ENCODE measurements at places on chromosomes 3 and 15.
A peak's percentile ranks its signal among the peaks of the same experiment; 100 is the strongest.

- no peak for DNase-seq
These were observed 52.5 kb downstream of the IFT80 start for GRCh38 chr3:160346511-160346910.

GRCh38 chr3:12301513-12301912 lies 12.6 kb downstream of the PPARG start:
- no peak for DNase-seq

DNA sequence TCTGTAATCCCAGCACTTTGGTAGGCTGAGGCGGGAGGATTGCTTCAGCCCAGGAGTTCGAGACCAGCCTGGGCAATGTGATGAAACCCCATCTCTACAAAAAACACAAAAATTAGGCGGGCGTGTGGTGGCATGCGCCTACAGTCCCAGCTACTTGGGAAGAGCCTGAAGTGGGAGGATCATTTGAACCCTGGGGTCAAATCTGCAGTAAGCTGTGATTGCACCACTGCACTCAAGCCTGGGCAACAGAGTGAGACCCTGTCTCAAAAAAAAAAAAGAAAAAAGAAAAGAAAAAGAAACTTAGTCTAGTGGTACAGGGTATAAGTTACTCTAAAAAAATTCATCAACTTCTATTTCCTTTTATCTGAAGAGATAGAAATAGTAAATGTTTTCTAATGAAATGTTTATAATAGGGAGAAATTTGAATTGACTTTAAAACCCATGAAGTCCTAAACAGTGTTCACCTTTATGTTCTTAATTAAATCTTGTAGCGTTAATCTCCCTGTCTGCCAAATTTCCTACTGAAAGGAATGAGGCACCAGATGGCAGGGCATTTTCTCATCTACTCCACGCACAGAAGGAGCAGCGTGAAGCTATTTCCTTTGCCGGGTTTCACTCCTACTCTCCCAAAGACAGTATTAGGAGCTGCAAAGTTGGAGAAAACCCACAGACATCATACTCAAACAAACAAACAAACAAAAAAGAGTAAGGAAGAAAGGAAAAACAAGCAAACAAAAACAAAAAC lies 1.9 kb downstream of the PCLAF start:
- DNase-seq, result no peak

DNA sequence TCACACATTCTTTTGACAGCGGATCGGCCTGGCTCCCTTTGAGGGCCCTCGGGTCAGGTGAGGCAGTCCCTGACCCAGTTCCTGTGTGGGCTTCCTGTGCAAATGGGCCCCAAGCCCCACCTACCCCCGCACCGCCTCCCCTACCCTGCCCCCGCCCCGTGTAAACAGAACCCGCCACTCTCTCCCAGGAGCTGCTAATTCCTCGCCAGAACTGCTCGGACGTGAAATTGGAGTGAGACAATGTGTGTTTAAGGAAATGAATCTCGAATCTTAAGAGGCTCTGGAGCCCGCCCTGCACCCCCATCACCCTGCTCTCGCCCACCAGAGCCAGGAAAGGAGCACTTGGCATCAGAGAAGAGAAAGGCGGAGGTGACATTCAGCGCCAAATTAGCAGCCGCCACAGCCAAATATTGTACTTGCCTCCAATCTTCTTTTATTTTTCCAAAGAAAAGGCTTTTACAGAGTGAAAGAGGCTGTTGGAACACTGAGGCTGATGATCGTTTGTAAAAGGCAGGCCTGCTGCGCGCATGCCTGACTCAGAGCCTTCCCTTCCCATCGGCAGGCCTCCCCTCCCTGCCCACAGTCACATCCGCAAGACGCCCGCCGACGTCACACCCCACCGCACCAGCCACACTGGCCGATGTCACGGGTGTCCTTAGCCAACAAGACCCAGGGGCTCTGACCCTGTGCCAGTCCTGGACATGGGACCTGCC lies 53.1 kb downstream of the CACNA2D2 start:
- peak; percentile 22 for DNase-seq

DNA sequence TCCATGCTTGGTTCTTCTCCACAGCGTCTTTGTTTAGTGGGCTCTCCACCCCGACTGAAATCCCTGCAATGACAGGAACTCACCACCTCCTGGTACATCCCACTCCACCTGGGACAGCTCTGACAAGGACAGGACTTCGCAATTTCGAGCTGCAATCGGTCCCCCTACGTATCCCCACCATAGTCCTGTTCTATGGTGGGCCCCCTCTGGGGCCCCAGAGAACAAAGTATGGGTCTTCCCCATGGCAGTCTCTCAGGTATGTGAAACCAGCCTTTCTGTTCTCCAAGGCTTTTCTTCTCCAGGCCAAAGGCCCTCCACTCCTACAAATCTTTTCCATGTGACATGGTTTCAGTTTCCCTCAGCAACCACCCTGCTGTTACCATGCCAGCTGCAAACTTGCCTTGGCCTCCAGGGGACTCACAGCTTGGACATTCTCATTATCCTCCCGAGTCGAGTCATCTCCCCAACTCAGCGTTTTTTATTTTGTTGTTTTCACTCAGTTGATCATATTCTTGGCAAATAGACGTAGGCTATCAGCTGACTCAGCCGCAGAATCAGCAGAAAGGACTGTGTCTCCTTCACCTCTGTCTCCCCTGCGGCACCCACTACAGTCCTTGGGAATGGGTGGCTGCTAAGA lies 233.3 kb downstream of the OPA1 start:
- no peak for DNase-seq

DNA sequence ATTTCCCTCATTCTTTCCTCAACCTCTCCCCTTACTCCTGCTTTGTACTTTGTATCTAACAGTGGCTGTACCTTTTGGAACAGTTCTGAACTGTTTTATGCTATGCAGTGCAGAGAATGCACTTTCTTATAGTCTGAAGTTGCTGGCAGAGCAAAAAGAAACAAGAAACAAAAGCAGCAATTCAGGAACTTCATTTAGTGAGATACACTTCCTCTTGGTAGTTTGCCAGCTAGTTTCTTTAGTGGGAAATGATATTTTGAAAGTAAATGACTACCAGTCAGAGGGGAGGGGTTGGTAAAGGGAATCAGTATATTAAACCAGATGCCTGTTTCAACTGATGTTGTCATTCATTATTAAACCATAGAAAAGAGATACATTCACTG lies 55.0 kb upstream of the CHD2 start:
- DNase-seq, result no peak

DNA sequence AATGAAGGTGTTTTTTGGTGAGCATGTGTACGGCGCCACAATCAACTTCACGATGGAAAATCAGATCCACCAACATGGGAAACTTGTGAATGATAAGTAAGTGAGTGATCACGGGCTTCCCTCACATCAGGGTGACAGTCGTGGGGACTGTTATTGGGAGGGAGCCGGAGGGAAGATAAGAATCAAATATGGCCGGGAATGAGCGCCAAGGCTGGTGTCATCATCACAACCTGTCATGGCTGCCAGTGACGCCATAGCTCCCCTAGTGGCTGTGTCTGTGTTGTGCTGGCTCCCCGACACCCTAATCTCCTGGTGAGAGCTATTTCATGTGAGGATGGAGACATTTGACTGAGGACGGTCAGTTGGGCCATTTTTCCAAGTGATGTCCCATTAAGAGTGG lies 168.5 kb downstream of the SV2B start:
- DNase-seq, result no peak

GRCh38 chr3:111636366-111636885 lies 41.3 kb upstream of the ZBED2 start:
- no peak for DNase-seq

GRCh38 chr3:158974904-158975303 lies 173.1 kb downstream of the MFSD1 start:
- no peak for DNase-seq

GRCh38 chr3:107201146-107201545 lies 176.1 kb upstream of the CCDC54 start:
- DNase-seq, result no peak

DNA sequence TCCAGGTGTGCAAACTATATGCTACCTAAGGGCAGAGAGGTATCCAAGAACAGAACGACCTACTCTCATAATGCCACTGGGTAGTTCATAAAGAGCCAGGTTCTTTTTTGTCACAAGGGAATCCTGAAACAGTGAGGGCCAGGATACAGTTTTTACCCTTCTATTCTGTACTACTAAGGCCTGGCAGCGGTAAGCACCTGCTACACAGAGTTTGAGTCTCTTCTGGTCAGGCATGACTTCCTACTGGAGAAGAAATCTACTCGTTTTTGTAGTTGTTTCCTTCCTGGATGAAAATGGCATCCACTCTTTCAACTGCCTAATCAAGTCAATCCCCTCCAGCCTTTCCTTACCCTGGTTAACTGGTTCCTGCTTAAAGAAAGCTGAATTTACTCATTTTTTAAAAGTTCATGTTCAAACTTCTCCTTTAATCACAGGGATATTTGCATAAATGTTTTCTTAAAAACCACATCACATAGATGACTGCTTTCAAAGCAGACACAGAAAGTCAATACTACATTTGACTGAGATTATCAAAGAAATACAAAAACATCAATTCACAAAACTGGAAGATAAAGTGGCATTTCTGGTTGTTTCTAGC lies 40.0 kb downstream of the MAP4 start:
- no peak for DNase-seq

GRCh38 chr3:131907796-131908195 lies 127.0 kb downstream of the CPNE4 start:
- DNase-seq, result no peak

DNA sequence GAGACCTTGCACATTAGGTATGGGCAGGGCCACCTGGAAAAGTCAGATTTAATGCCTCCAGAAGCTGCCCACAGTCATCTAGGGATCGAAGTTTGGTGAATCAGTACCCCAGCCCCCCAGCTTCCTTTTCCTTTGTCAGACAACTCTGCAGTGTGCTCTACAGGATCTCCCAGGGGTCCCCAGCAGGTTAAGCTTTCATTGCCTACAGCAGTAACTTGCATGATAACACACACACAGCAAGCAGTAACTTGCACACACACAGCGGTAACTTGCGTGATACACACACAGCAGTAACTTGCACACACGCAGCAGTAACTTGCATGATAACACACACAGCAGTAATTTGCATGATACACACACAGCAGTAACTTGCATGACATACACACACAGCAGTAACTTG lies 131.3 kb downstream of the UACA start:
- DNase-seq, result no peak

DNA sequence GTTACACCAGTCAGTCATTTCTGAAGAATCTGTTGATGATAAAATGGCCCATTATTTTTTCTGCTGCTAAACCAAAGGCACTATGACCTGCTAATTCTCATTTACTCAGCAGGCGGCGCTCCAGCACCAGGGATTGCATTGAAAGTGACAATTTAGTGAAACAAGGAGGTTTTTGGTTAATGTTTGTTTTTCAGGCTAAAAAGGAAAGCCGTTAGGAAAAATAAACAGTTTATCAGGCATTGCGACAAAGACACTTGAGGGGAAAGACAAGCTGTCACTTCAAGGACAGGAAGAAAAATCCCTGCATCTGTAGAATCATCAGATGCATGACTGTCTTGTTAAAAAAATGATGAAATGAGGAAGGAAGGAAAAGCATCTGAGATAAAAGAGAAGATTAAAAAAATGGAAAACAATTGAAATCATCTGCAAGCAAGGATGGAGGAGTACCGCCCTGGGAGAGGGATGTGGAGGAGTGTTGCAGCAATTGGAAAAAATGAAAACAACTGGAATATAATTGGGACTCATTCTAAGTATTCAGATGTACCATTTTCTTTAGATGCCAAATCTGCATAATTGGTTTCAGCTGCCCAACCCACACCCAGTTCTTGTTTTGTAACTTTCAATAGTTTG lies 54.0 kb downstream of the NR1D2 start:
- peak; percentile 37 for DNase-seq

GRCh38 chr15:48017747-48018146 lies 103.0 kb upstream of the SLC24A5 start:
- no peak for DNase-seq

- DNase-seq, result no peak
These were observed 37.8 kb upstream of the UACA start for GRCh38 chr15:70801109-70801508.

DNA sequence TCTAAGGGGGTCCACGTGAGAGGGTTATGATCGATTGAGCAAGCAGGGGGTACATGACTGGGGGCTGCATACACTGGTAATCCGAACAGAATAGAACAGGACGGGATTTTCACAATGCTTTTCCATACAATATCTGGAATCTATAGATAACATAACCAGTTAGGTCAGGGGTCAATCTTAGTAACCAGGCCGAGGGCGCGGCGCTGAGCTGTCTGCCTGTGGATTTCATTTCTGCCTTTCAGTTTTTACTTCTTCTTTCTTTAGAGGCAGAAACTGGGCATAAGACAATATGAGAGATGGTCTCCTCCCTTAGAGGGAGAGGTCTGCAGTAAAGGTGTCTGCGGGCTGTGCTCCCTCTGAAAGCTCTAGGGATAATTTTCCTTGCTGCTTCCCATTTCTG lies 261.3 kb downstream of the XXYLT1 start:
- DNase-seq, result no peak

- no peak for DNase-seq
These were observed 33.0 kb downstream of the SHC4 start for GRCh38 chr15:48930735-48931134.

- DNase-seq, result no peak
These were observed 68.8 kb upstream of the DLG1 start for GRCh38 chr3:197367081-197367780.

- no peak for DNase-seq
These were observed 36.5 kb downstream of the DAPK2 start for GRCh38 chr15:64009798-64010261.

- no peak for DNase-seq
These were observed 1.3 kb upstream of the TWF2 start for GRCh38 chr3:52240059-52240885.

DNA sequence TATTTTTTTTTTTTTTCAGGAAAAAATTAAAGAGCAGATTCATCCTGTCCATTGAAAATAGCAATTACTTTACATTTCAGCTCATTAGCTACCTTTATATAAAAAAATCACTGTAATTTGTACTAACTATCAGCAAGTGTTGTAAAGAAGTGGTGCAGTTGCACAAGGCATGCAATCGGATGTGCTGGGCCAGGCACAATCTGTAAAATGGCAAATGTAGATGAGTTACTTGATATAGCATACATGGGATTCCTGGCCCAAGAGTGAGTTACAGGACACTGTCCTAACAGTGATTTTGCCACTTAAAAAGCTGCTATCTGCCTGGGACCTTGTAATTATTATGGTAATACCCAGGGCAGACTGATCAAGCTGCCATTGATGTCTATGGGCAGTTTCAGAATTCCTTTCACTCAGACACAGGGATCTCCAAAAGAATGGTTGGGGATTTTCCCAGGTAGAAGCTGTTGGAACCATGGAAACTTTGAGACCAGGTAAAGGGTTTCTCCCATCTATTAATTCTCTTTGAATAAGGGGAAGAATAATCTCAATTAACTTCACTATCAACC lies 182.2 kb upstream of the ICE2 start:
- no peak for DNase-seq

DNA sequence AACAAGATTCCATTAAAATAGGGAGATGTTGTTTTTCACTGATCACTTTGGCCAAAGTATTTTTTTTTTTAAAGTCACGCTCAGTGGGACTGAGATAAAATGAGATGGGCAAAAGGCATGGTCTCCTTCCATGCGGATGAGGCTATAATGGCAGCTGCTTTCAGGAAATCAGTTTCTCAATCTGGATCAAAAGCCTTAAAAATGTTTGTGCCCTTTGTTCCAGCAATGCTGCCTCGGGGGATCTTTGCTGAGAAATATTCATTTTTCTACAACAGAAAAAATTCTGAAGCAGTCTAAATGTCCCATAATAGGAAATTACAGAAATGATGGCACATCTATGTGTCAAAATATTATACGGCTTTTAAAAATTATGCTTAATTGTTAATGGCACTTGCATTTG lies 97.2 kb downstream of the SMAD6 start:
- DNase-seq, result no peak
